ENCODE measurements at places on chromosomes 7 and 10. TPM values are rescaled to one million over a fixed set of nuclear protein-coding genes. Genes with fewer than 3 reads are reported as not detected.

Gene ZNF853
- total RNA-seq: 1.0 TPM

Gene GBX1
- not detected for total RNA-seq

GRCh38 chr10:35926846-35927245 lies 284.8 kb upstream of the FZD8 start:
- no peaks in the 10 kb centered on the region for H3K36me3 ChIP-seq
- no peaks in the 10 kb centered on the region for H3K27me3 ChIP-seq
- H3K4me3 ChIP-seq: no peak overlapping the region
- DNase-seq: no peak

- H3K36me3 ChIP-seq: no peaks in the 10 kb centered on the region
- H3K4me1 ChIP-seq: no peaks in the 10 kb centered on the region
- no peak overlapping the region for H3K27ac ChIP-seq
- peaks cover 1% of the 10 kb centered on the region for H3K27me3 ChIP-seq
- DNase-seq: no peak
Measured at GRCh38 chr7:80428161-80429054, 83.5 kb downstream of the GNAT3 start.

- no peaks in the 10 kb centered on the region for H3K27me3 ChIP-seq
- no peak overlapping the region for H3K4me3 ChIP-seq
- no peak for DNase-seq
- no peak overlapping the region for H3K27ac ChIP-seq
- peaks cover 24% of the 10 kb centered on the region for H3K4me1 ChIP-seq
Measured at GRCh38 chr10:125824736-125825135, 1.4 kb downstream of the BCCIP start.

GRCh38 chr7:122588621-122589020 lies 110.3 kb downstream of the RNF133 start:
- H3K36me3 ChIP-seq: no peaks in the 10 kb centered on the region
- H3K4me3 ChIP-seq: no peak overlapping the region
- no peak for DNase-seq
- H3K27me3 ChIP-seq: no peaks in the 10 kb centered on the region

- no peak overlapping the region for H3K4me3 ChIP-seq
- H3K36me3 ChIP-seq: no peaks in the 10 kb centered on the region
- no peak for DNase-seq
- H3K27me3 ChIP-seq: peaks cover 2% of the 10 kb centered on the region
- H3K27ac ChIP-seq: no peak overlapping the region
Measured at GRCh38 chr10:61628151-61628874, 34.4 kb upstream of the CABCOCO1 start.

GRCh38 chr10:110566472-110567200 lies 859 bp upstream of the SMC3 start:
- peaks cover 28% of the 10 kb centered on the region for H3K36me3 ChIP-seq
- peaks cover 19% of the 10 kb centered on the region for H3K27me3 ChIP-seq
- H3K27ac ChIP-seq: peak overlapping the region; percentile 99
- H3K4me3 ChIP-seq: peak overlapping the region; percentile 95
- peaks cover 34% of the 10 kb centered on the region for H3K4me1 ChIP-seq

- H3K27me3 ChIP-seq: no peaks in the 10 kb centered on the region
- no peak overlapping the region for H3K4me3 ChIP-seq
- no peaks in the 10 kb centered on the region for H3K4me1 ChIP-seq
- no peaks in the 10 kb centered on the region for H3K36me3 ChIP-seq
Measured at GRCh38 chr7:80257756-80258155, 123.1 kb downstream of the GNAI1 start.

DNA sequence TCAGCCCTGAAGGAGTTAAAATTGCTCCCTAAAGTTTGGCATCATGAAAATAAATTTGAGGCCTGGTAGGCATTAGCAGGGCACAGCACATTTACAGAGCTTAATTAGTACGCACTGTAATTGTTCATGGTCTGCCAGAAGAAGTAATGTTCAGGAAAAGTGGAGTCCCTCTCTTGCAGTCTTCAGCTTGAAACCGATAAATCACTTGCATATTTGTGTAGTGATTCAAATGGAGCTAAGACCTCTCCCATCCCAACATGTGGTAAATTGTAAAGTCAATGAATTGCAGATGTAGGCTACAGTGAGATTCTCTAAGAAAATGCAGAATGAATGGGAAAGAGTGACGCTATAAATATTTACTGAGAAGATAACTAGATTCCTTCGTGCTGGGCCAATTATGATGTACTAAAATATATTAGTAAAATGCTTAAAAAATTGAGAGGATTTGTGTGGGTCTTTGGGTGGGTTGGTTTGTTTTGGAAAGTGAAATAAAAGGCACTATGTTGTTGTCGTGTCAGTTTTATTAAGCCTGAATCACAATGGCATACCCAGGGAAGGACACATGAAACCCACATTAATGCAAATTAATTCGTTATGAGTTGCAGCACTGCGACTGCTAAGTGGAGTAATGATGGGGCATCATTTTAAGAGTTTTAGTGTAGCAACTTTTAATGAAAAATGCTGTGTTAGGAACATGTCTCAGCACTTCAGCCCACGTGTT lies 8.4 kb downstream of the TCF7L2 start:
- peaks cover 70% of the 10 kb centered on the region for H3K27me3 ChIP-seq
- no peak overlapping the region for H3K4me3 ChIP-seq
- DNase-seq: no peak
- H3K4me1 ChIP-seq: no peaks in the 10 kb centered on the region
- no peaks in the 10 kb centered on the region for H3K36me3 ChIP-seq

DNA sequence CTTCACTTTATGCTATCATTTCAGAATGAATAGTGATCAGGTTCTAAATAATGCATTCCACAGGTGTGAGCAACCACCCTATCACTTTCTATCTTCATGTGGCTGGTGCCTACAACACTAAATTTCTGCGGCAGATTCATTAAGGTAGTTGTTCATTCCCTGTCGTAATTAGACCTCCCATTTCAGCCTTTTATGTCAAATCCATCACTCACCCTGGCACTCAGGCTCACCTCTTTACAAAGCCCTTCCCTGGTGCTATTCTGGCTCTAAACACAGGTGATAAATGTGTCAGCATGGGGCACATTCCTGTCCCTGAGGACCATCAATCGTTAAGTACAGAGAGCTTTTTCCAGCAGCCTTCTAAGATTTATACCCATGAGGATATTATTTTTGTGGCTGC lies 300.0 kb upstream of the C7orf33 start:
- no peaks in the 10 kb centered on the region for H3K36me3 ChIP-seq
- H3K27ac ChIP-seq: no peak overlapping the region
- DNase-seq: no peak
- no peaks in the 10 kb centered on the region for H3K4me1 ChIP-seq
- peaks cover 6% of the 10 kb centered on the region for H3K27me3 ChIP-seq

GRCh38 chr10:34716958-34717357 lies 98.1 kb downstream of the PARD3 start:
- no peaks in the 10 kb centered on the region for H3K27me3 ChIP-seq
- no peak for DNase-seq
- H3K36me3 ChIP-seq: no peaks in the 10 kb centered on the region
- no peak overlapping the region for H3K27ac ChIP-seq
- peaks cover 6% of the 10 kb centered on the region for H3K4me1 ChIP-seq

DNA sequence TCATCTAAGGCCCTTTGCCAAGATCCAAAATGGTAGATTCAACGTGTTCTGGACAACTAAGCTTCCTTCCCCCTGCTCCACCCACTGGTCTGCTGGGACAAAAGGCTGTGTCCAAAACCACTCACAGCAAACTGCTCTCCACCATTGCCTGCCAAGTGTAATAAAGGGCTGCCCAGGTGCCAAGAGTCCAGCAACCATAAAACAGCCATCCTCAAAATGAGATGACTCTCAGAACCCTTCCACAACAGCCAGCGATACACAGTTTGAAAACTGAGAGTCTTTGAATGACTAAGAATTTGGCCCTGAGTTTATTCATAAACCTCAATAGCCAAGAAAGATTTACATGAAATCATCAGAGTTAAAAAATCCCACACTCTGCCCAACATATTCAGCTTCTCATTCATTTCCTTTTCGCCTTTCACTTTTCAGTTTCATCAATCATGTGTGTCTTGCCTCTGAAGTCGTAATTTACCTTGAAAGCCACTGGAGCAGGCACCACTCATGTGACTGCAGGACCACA lies 658.1 kb upstream of the MGMT start:
- no peak overlapping the region for H3K4me3 ChIP-seq
- H3K27ac ChIP-seq: no peak overlapping the region
- H3K4me1 ChIP-seq: no peaks in the 10 kb centered on the region

GRCh38 chr10:28677888-28678686 lies 766 bp downstream of the BAMBI start:
- H3K4me1 ChIP-seq: peaks cover 25% of the 10 kb centered on the region
- no peaks in the 10 kb centered on the region for H3K36me3 ChIP-seq
- peaks cover 70% of the 10 kb centered on the region for H3K27me3 ChIP-seq
- H3K27ac ChIP-seq: no peak overlapping the region
- H3K4me3 ChIP-seq: peak overlapping the region; percentile 62
- DNase-seq: peak; percentile 27

DNA sequence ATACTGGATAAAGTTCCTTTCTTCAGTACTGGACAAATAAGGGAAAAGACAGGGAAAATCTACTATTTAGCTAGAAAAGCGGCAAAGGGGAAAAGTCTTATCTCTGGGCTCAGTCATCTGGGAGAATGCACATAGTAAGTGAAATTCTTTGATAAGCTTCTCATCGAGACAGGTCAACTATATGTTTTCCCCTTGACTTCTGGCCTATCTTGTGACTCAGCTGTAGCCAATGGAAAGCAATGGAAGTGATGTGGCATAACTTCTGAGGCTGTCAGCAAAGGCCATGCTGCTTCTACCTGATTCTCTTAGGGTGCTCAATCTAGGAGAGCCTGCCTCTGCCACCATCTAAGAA lies 91.9 kb downstream of the PCGF5 start:
- H3K27ac ChIP-seq: no peak overlapping the region
- no peak overlapping the region for H3K4me3 ChIP-seq
- DNase-seq: no peak
- peaks cover 14% of the 10 kb centered on the region for H3K27me3 ChIP-seq

GRCh38 chr10:120336911-120337540 lies 120.0 kb upstream of the PLPP4 start:
- H3K27me3 ChIP-seq: peaks cover 7% of the 10 kb centered on the region
- no peak overlapping the region for H3K27ac ChIP-seq
- no peak overlapping the region for H3K4me3 ChIP-seq
- no peaks in the 10 kb centered on the region for H3K4me1 ChIP-seq
- no peaks in the 10 kb centered on the region for H3K36me3 ChIP-seq

DNA sequence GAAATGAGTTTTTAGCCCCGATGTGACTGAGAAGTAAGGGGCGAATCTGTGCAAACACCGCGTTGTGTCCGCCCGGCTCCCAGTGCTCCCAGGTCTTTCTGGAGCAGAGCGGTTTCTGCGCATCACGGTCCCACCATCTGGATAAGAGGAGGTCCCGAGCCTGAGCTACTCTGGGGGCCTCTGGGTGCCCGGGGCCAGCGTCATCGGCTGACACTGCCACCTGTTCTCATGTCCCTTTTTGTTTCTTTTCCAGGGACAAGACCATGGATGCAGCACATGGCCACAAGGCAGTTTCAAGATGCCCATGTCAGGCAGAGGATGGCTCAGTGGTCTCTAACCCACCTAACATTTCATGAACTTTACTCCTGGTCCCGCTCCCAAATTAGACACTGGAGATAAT lies 24.9 kb downstream of the KLF6 start:
- no peak for DNase-seq
- no peaks in the 10 kb centered on the region for H3K27me3 ChIP-seq
- no peak overlapping the region for H3K27ac ChIP-seq
- H3K4me3 ChIP-seq: no peak overlapping the region

All from activated CD8-positive, alpha-beta T cell treated with anti-CD3 and anti-CD28 coated beads, Interleukin-2, amount 10 ng/mL, durations not matched to agents 7 days and 5 days (primary cell).